ENCODE measurements at places on chromosomes 5 and 9.
A peak's percentile ranks its signal among the peaks of the same experiment; 100 is the strongest.

DNA sequence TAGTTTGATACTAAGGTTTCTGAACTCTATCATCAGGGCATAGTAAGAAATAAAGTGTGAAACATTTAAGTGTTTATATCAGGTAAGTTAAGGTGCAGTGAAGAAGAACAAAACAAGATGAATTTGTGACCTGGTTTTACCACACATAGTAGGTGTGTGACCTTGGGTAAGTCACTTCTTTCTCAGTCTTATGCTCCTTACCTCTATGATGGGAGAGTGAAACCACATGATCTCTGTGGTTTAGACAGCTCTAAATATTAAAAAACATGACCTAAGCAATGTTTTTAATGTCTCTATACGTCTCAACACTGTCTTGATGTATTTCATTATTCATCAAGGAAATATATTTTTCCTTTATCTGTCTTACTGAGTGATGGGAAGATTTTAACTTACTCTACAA is 629.6 kb upstream of the DMAC1 start:
- DNase-seq: no peak
- no peak overlapping the region for H3K27ac ChIP-seq
- H3K4me3 ChIP-seq: no peak overlapping the region

DNA sequence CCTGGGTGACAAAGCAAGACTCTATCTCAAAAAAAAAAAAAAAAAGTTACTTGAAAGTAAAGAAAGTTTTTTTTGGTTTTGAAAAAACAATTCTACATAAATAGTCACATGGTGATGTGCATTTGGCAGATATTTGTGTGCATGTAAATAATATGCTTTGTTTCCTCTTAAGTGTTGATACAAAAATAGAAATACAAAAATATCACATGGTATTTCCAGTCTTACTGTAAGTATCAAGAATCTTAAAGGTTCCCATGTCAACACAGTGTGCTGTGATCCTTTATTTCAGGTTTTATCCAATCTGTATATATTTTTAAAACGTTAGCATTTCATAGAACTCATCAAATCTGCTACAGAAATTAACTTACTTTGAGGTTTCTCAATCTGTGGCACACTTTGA is 521.9 kb downstream of the TLE4 start:
- H3K4me3 ChIP-seq: no peak overlapping the region
- DNase-seq: no peak
- H3K36me3 ChIP-seq: no peaks in the 10 kb centered on the region
- no peak overlapping the region for H3K27ac ChIP-seq
- no peaks in the 10 kb centered on the region for H3K4me1 ChIP-seq
- no peaks in the 10 kb centered on the region for H3K27me3 ChIP-seq

DNA sequence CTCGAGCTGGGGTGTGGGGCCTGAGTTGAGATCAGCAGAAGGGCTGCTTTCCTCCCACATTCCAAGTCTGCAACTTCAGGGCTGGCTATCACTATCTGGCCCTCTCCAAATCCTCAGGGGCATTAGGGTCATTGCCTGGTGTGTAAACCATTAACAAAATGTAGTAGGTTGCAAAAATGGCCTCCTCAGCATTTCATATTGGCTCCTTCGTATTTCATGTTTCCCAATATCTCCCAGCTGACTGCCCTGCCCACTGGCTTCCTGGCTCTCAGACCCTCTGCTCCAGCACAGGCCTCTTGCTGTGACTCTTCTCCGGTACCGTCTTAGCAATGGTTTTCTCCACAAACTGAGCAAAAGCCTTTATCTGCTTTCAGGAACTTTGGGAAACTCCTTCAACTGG is 113.8 kb downstream of the GADD45G start:
- no peak for DNase-seq
- H3K4me1 ChIP-seq: no peaks in the 10 kb centered on the region
- no peak overlapping the region for H3K4me3 ChIP-seq
- H3K27me3 ChIP-seq: peaks cover 4% of the 10 kb centered on the region
- no peaks in the 10 kb centered on the region for H3K36me3 ChIP-seq

DNA sequence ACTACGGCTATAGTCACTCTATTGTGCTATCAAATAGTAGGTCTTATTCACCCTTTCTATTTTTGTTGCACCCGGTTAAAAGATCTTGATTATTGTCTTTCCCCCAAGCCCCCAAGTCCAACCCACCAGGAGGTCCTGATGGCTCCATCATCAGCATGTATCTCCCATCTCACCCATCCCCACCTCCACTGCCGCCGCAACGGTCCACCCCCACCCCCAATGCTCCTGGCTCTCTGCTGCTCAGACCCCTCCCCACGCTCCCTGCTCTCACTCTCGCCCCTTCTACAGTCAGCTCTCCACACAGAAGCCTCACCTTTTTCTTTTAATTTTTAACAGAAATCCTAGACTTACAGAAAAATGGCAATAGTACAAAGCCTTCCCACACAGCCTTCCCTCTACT is 51.5 kb upstream of the SH3PXD2B start:
- peaks cover 3% of the 10 kb centered on the region for H3K27me3 ChIP-seq
- H3K4me3 ChIP-seq: no peak overlapping the region
- no peak for DNase-seq
- H3K36me3 ChIP-seq: no peaks in the 10 kb centered on the region

GRCh38 chr9:104025945-104026344 is 68.2 kb upstream of the SMC2 start:
- no peaks in the 10 kb centered on the region for H3K4me1 ChIP-seq
- no peaks in the 10 kb centered on the region for H3K36me3 ChIP-seq
- H3K27me3 ChIP-seq: no peaks in the 10 kb centered on the region
- DNase-seq: no peak
- H3K27ac ChIP-seq: no peak overlapping the region

GRCh38 chr9:123310551-123311249 is 42.3 kb upstream of the STRBP start:
- H3K27ac ChIP-seq: no peak overlapping the region
- peaks cover 6% of the 10 kb centered on the region for H3K4me1 ChIP-seq
- no peak overlapping the region for H3K4me3 ChIP-seq
- DNase-seq: no peak
- H3K36me3 ChIP-seq: no peaks in the 10 kb centered on the region

DNA sequence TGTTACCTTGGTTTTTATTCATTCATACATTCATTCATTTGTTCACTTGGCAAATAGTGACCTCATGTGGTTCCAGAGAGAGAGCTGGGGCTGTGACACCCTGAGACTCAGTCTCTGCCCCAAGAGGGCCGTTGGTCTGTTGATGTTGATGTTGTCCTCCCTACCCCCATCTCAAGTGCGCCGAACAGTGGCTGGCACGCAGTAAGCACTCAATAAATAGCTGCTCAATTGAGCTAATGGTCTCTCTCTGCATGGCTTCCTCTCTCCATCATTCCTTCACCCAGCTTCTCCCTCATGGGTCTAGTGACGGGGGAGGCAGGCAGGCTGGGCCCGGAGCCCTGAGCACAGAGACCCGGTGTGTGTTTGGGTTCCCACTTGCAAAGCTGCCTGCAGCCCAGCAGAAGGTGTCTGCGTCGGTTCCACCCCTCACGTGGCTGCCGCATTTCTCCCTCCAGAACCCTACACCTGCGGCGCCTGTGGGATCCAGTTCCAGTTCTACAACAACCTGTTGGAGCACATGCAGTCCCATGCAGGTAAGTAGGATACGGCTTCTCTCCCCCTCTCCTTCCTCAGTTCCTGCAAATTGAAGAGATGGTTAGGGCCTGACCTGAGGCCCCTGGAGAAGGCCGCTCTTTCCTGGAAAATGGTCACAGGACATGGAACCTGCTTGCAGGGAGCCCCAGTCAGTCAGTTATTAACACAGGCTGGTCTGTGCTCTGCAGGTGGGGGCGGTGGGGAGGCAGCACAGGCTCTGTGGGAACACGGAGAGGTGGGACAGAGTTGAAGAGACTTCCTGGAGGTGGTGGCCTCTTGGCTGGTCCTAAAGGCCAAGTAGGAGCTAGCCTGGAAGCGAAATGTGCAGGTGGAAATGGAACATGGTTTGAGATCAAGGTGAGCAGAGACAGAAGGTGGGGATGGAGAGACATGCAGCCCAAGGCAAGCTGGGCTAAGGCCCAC is 42.0 kb downstream of the AMBP start:
- H3K36me3 ChIP-seq: peaks cover 72% of the 10 kb centered on the region
- H3K4me1 ChIP-seq: peaks cover 8% of the 10 kb centered on the region
- DNase-seq: no peak
- H3K27ac ChIP-seq: no peak overlapping the region
- H3K27me3 ChIP-seq: no peaks in the 10 kb centered on the region

DNA sequence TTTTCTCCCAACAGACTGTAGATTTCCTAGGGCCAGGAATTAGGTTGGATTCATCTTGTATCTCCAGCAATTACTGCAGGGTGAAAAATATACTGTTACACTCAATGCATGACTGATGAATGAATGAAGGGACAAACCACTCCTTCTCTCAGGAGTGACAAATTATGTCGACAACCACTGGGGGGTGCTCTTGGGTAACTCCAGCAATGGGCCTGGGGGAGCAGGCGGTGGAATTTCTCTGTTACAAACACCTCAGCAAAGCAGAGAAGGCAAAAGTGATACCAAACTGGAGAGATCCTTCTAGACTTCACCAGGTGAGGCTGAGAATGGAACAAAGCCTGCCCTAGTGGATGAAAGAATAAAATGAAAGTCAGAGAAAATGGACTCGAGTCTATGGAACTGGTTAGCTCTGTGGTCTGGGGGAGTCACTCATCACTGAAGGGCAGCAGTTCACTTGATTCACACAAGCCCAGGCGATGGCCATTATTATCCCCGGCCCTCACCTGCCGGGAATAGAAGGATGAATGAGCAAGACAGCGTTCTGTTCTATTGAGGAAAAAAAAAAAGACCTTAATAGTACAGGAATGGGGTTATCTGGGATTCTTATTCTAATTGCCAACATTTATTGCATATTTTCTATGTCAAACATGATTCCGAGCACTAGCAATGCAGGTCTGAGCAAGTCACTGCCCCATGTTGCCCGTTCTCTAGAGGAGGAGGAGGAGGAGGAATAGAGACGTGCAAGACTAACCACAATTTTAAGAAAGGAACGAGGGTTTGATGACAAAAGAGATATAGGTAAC is 341.1 kb downstream of the ASTN2 start:
- no peak overlapping the region for H3K27ac ChIP-seq
- peak; percentile 44 for DNase-seq
- no peaks in the 10 kb centered on the region for H3K27me3 ChIP-seq
- no peaks in the 10 kb centered on the region for H3K36me3 ChIP-seq

DNA sequence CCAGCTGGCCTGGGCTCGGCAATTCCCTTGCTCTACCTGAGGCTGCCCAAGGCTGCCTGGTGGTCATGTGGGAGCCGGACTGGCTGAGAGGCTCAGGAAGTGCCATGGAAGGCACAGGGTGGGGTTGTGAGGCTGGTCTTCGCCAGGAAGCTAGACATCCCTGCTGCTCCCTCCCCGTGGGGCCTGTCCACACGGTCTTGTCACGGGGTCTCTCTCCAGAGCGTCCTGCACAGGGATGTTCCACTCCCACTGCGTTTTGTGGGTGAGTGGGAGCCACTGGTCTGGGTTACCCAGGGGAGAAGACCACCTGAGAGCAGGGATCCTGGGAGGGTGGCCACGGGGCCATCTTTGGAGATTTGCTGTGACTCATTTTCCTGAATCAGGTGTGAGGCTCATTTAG is 11.6 kb downstream of the GADD45G start:
- no peak for DNase-seq
- H3K36me3 ChIP-seq: no peaks in the 10 kb centered on the region
- H3K4me1 ChIP-seq: peaks cover 5% of the 10 kb centered on the region
- no peak overlapping the region for H3K27ac ChIP-seq
- H3K4me3 ChIP-seq: no peak overlapping the region
- peaks cover 61% of the 10 kb centered on the region for H3K27me3 ChIP-seq

- no peaks in the 10 kb centered on the region for H3K27me3 ChIP-seq
- H3K27ac ChIP-seq: no peak overlapping the region
- H3K4me1 ChIP-seq: no peaks in the 10 kb centered on the region
- no peak overlapping the region for H3K4me3 ChIP-seq
- no peak for DNase-seq
- no peaks in the 10 kb centered on the region for H3K36me3 ChIP-seq
Measured at GRCh38 chr5:139924294-139925215, 118.5 kb downstream of the NRG2 start.

- H3K27ac ChIP-seq: no peak overlapping the region
- H3K27me3 ChIP-seq: no peaks in the 10 kb centered on the region
- H3K4me3 ChIP-seq: no peak overlapping the region
Measured at GRCh38 chr5:58752104-58752503, 169.2 kb downstream of the RAB3C start.

DNA sequence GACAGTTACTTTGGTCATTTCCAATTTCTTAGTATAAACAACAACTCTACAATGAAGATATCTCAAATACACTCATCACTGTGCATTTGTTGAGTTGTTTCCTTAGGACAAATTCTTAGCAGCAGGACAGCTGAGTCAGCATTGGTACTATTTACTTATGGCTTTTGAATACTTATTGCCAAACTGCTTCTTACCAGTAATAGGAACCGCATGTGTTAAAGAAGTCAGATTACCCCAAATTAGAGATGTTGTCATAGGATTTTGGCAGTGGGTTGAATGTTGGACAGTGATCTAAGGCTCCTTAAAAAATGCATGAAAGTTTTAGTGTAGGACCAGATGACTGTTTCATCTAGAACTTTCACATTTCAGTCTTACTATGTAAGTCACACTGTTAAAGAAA is 280.1 kb upstream of the DMRT1 start:
- H3K4me3 ChIP-seq: no peak overlapping the region
- no peaks in the 10 kb centered on the region for H3K27me3 ChIP-seq
- no peak overlapping the region for H3K27ac ChIP-seq
- DNase-seq: no peak
- H3K36me3 ChIP-seq: no peaks in the 10 kb centered on the region

GRCh38 chr5:143828710-143829109 is 16.7 kb downstream of the HMHB1 start:
- H3K4me3 ChIP-seq: no peak overlapping the region
- no peaks in the 10 kb centered on the region for H3K4me1 ChIP-seq
- H3K27ac ChIP-seq: no peak overlapping the region
- H3K36me3 ChIP-seq: no peaks in the 10 kb centered on the region
- no peak for DNase-seq

Data from neuronal stem cell (in vitro differentiated cells).